NCI-H510A treated with DMSO at 0.1 percent for 48 hours (cell line): ENCODE measurements at places on chromosomes 12 and 14.

DNA sequence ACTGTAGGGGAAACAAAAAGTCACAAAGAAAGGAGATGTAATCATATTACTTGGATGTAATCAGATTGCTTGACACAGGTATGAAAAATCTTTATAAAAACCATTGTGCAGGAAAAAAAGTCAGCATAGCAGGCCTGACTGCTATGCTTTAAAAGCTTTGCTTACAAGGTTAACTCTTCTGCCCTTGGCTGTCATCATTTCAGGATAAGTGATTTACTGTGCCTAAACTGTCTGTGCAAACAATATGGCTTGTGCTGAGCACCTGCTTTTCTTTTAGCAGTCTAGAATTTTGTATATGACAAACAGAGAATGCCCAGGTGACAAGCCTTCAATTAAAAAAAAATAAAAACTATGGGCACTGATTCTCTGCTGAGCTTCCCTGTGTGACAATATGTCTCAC, 63.8 kb upstream of the PLEKHG7 start:
- peak; percentile 69 for DNase-seq

DNA sequence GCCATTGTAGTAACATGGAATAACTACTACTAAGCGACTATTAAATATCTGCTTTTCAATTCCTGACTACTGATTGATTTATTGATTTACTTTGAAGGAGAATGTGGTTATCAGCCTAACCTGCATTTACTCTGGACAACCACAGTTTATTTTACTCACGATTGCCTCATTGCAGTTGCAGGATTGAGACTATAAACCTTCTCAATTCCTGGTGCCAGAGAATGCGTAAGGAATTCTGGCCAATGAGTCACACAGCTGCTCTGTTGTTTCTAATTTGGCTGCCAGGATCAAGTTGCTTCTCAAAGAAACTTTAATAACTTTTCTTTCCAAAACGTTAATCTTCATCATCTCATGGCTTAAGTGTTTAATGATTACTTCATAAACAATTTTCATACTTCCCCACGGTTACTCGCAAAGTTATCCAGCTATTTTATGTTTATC, 13.1 kb upstream of the TMTC1 start:
- no peak for DNase-seq

GRCh38 chr14:55913324-55914025, 204.7 kb upstream of the PELI2 start:
- no peak for DNase-seq

GRCh38 chr12:93137656-93138612, 208.8 kb upstream of the EEA1 start:
- no peak for DNase-seq

- DNase-seq = no peak
These were observed 28.6 kb downstream of the GNS start for GRCh38 chr12:64730588-64730969.

DNA sequence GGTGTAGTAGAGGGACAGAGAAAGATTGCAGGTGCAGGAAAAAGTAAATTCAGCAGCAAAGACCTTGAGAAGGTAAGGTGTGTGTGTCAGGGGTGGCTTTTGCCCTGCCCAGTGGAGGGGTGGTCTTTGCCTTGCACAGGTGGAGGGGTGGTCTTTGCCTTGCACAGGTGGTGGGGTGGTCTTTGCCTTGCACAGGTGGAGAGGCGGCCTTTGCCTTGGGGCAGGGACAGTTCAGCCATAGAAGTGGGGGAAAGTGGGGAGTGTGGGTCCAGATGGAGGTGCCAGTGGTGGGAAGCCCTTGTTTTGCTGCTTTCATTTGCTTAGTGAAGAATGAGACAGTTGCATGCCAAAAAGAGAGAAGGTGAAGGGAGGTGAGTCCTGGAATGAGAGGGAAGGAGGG, 65.7 kb downstream of the PRMT8 start:
- no peak for DNase-seq

DNA sequence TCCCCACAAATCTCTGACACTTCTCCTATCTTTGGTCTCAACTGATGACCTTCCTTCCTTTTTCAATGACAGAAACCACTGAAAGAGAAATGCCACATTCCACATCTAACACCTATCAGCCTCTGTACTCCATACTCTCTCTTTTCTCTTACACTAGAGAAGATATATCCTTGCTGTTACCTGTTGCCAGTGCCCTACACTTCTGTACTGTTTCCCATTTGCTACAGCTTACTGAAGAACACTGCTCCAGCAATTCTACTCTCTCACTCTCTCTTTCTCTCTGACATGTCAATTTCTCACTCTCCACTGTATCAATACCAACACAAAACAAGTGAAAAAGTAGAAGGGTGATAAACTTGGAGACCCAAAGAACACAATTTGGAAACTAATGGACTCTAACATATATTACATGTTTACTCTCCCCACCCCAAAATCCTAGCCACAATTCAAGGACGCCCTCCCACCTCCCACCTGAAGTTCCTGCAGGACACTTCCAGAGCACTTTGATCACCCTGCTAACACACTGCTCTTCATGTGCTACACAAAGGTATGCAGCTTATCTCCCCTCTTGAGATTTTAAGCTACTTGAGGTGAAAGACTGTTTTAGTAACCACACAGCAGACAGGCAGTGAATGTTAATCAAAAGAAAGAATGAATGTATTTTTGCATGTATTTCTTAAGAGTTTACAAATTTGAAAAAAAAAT, 95.0 kb downstream of the MED13L start:
- no peak for DNase-seq

DNA sequence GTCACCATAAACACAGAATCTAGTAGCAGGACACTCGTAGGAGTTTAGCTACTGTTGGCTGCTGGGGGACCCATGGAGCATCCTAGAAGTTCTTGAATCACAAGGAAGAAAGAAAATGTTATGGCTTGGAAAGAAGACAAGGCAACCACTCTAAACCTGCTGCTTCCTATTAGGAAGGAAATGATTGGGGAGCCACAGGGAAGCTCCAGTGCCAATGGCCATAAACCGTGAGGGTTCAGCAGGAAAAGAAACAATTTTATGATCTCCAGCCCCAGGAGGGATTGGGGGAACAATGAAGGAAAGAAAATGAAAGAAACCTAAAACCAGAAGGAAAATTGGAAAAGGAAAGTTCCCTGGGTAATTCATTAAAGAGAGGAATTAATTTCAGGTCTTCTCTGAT, 372.0 kb downstream of the FUT8 start:
- no peak for DNase-seq

GRCh38 chr12:10122689-10123088, 7.3 kb downstream of the CLEC7A start:
- no peak for DNase-seq

DNA sequence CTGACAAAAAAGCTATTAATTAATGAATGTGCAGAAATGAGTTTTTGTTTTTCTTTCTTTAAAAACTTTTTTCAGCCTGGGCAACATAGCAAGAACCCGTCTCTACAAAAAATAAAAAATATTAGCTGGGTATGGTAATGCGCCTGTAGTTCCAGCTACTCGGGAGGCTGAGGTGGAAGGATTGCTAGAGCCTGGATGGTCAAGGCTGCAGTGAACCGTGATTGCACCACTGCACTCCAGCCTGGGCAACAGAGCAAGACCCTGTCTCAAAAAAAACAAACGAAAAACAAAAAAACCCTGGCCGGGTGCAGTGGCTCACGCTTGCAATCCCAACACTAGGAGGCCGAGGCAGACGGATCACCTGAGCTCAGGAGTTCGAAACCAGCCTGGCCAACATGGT, 7.9 kb downstream of the GIT2 start:
- DNase-seq = no peak

- no peak for DNase-seq
These were observed 20.3 kb downstream of the SYNE3 start for GRCh38 chr14:95496111-95496681.

DNA sequence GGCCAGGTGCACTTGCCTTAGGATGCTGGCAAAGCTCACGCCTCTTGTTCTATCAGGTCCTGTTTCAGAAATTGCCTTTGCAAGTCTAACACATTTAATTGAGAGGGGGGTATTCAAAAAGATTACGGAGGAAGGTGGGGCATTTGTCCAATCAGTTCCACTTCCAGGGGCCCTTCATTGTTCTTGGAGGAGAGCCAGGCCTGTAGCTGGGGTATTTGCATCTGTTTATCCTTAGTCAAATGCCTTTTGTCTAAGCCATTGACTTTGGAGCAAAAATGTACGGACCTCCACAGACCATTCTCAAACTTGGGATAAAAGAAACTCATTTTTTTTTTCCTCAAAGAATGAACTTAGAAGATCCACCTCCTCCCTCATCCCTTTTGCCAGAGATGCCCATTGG, 582.0 kb downstream of the BCL11B start:
- DNase-seq = no peak

- DNase-seq = no peak
These were observed 101.4 kb downstream of the PDE3A start for GRCh38 chr12:20469756-20470155.

- no peak for DNase-seq
These were observed 492.9 kb upstream of the TBX3 start for GRCh38 chr12:115176741-115177400.

- DNase-seq = no peak
These were observed 191.1 kb downstream of the TMX1 start for GRCh38 chr14:51431033-51431709.

DNA sequence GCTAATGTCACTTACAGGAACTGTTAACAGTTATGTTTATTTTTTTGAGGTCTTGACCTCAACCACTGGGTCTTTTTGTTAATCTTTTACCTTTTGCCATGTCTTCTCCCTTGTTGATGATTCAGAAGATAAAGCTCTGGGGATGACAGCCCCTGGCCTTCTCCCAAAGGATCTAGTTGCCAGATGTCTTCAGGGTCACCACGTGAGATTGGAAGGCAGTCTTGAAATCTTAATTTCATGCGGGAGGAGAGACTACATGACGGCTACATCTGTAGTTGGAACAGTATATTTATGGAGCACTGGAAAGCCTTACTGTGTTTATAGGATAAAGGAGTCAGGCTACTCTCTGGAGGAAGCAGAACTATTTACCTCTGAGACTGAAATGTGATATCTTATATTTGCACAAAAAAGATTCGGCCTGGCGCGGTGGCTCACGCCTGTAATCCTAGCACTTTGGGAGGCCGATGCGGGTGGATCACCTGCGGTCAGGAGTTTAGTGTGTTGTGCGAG, 5.6 kb downstream of the MLEC start:
- DNase-seq = no peak

GRCh38 chr12:127060933-127061332, 1206.0 kb upstream of the TMEM132C start:
- peak; percentile 59 for DNase-seq

GRCh38 chr12:3193131-3193530, 116.0 kb downstream of the TSPAN9 start:
- no peak for DNase-seq

DNA sequence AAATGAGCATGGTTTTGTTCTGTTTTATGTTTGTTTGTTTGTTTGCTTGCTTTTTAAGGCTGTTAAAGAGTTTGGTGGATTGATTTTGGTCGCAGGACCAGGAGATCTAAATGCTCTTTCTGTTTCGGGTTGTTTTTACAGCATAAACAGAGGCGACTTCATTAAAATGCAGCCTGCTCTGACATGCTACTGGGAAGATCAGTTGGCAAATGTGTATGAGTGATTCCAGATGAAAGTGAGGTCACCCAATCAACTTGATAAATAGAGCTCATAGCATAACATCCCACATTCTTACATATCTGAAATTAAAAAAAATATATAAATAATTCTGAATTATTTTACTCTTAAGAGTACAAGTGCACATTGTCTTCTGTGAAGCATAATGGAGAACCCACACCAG, 947.7 kb downstream of the GALC start:
- no peak for DNase-seq

DNA sequence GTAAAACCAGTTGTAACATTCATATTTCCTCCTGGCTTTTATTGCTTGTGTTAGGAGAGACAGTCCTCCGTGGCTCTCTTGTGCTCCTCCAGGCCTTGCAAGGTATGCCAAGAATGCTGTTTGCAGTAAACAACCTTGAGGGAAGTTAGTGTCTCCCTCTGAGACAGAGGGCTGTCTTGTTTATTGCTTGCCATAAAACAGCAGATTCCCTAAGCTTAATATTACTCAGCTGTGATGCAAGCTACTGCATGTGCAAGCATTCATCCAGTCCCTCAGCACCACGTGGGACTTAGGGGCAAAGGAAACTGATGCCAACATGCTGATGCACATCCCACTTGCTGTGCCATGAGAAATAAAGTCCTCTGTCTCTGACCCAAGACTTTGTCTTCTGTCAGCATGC, 6.6 kb downstream of the POMT2 start:
- no peak for DNase-seq

DNA sequence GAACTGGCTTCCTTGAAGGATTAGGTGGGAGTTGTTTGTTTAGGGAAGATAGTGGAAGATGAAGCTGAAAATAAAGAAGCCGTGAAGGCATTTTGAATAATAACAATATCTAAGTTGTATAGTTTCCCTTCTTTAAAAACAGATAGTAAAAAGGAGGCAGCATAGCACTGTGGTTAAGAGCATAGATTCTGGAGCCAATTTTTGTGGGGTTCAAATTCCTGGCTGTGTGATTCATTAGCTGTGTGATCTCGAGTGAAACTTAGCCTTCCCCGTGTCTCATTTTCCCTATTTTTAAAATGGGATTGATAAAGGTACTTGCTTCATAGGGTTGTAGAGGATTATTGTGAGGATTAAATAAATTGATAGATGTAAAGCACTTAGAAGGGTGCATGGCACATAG, 104.5 kb downstream of the MYRFL start:
- no peak for DNase-seq

- DNase-seq = no peak
These were observed 54.3 kb downstream of the GALNT9 start for GRCh38 chr12:132275110-132275531.

DNA sequence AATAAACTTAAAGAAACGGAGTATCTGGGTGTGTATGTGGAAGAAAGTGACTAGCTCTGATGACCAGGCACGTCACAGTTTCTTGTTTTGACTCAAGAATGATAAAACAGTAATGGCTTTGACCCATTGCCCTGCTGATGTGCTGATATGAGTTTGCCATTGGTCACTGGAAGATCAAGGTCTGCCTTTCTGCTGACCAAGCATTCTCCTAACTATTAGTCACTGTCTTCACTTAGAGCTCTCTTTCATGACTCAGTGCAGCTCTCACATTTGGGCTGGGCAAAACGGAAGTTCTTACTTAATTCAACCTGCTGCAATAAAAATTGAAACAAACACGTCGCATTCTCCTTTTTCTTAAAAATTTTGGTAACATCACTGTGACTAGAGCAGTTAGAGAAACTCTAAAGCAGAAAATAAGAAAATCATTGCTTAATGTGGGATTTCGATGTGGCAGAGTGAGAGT, 366.7 kb downstream of the BTG1 start:
- DNase-seq = no peak

DNA sequence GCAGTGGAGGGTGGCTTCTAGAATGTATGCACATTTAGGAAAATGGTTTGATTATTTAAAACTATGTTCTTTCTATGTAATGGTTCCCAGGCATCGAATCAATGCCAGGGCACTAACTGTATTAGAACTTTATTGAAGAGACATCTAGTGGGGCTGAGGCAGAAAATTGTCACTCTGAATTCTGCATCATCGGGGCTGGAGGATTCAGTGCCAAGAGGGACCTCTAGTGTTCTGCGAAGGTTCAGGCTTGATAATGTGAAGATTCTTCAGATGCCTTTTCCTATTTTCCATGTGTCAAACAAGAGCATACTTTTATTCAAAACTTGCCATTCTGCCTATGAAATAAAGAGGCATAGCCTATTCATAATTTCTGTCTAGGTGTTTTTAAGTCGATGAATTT, 146.3 kb downstream of the CAND1 start:
- peak; percentile 67 for DNase-seq

GRCh38 chr12:116456330-116457082, 102.7 kb upstream of the MAP1LC3B2 start:
- no peak for DNase-seq

- DNase-seq = no peak
These were observed 95.8 kb downstream of the NELL2 start for GRCh38 chr12:44780221-44780790.
